ENCODE measurements at places on chromosomes 11 and 22.

DNA sequence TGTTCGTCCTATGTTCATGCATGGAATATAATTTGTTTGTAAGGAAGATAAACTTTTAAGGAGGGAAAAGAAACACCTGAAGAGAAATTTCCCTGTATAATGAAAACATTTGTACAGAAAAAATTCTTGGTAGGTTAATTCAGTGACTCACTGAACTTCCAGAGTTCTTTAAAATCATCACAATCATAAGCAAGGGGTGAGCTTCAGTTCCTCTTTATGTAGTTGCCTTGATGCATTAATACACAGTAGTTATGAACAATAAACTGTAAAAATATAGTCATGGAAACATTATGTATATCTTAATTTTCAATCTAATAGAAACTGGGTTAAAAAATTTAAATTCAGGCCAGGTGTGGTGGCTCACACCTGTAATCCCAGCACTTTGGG lies 1.1 kb upstream of the C11orf65 start:
- no peak for DNase-seq

GRCh38 chr22:24444729-24445466 lies 17.5 kb downstream of the ADORA2A start:
- DNase-seq: no peak

DNA sequence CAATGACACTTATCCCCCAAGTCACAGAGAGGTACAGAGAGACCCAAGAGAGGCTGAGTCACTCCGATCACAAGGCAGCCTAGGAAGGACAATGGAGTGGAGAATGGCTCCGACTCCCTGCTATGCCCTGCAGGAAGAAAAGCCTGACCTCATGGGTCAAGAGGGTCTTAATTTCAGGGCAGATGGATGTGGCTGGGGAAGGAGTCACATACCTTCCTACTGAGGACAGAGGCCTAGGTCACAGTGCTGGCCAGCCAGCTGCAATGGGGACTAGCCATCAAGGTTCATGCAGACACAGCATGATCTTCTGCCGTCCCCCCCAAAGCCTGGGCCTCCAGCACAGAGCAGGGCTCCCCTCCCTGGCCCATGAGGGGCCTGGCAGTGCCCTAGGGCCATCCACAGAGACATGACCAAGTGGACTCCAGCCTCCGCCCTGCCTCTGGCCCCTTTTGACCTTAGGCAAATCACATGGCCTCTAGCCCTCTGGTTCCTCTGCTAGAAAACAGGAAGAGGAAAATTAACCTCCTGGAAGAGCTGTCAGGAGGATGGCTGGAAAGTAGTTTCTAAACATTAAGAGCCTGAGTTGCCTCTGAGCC lies 1.8 kb downstream of the ARRB1 start:
- DNase-seq: no peak

DNA sequence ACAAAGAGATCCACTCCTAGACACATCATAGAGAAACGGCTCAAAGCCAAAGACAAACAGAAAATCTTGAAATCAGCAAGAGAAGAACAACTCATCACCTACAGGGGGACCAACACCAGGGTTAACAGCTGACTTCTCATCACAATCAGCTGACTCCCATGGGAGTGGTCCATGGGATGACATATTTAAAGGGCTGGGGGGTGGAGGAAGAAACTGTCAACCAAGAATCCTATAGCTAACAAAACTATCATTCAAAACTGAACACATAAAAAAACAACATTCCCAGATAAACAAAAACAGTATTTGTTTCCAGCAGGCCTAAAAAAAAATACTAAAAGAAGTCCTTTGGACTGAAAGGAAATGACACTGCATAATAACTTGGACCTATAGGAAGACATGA lies 86.7 kb downstream of the APOL5 start:
- no peak for DNase-seq

DNA sequence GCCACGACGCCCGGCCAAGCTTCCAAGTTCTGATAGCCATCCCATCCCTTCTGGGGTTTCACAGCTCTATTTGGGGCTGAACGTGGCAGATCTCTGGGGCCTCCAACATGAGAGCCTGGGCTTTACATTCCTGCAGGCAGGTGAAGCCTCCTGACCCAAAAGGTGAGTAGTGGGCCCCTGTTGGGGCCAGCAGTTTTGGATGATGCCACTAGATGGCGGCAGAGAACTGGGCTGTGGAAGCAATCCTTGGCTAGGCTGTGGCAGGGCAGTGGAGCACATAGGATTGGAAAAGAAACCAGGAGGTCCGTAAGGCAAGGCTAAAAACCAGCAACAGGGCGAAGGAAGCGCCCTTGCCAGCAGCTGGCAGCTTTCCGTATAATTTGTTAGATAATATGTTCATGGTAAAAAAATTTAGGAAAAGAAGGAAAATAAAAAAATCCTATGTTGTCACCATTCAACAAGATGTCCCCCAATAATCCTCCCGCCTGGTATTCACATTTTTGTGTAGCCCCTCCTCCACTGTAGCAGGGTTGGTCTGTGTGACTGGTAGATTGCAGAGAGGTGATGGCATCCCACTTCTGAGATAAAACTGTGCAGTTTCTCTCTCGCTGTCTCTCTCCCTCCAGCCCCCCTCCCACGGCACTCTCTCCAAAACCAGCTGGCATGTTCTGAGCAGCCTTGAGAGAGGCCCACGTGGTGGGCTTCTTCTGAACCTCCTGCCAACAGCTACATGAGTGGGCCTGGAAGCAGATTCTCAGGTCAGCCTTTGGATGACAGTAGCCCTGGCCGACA lies 43.6 kb upstream of the OR4B1 start:
- DNase-seq: peak; percentile 23

- DNase-seq: no peak
Observed at GRCh38 chr11:26557666-26558065, 14.4 kb downstream of the MUC15 start.
